Central memory CD8-positive, alpha-beta T cell (primary cell): ENCODE measurements at places on chromosomes 7 and 10.
A peak's percentile ranks its signal among the peaks of the same experiment; 100 is the strongest.

- DNase-seq = no peak
Observed at GRCh38 chr7:151675196-151675920, 155.7 kb upstream of the RHEB start.

DNA sequence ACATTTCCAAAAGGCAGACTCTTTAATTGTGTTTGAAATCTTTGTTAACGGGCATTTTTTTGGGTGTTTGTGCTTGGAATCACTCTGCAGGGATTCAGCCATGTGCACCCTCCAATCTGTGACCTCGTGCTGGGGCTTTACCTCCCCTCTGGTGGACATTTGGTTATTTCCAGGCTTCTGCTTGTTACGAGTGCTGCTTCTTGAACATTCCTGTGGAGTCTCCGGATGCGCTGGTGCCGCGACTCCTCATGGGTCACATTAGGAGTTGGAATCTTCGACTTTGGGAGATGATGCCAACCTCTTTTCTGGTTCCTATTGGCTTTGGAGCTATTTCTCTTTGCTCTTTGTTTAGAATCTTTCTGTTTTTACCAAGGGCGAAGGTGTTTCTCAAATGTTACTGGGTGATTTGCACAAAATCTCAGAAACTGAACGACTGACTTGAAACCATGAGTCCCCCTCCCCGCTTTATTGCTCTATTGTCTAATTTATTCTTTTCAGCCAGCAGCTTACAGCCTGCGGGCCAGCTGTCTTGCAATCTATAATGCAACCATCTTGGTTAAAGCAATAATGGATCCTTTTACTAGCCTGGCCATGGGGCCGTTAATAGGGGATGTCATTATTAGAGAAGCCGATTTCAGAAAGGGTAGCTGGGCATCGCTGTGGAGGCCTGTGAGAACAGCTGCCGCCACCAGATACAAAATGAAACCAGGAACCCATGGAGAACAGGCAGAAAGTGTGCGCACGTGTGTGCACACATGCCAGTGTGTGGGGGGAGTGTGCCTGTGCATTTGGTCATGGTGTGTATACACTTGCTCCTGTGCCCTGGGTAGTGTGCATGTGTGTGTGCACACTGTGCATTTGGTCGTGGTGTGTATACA lies 9.9 kb upstream of the DPYSL4 start:
- no peak for DNase-seq

DNA sequence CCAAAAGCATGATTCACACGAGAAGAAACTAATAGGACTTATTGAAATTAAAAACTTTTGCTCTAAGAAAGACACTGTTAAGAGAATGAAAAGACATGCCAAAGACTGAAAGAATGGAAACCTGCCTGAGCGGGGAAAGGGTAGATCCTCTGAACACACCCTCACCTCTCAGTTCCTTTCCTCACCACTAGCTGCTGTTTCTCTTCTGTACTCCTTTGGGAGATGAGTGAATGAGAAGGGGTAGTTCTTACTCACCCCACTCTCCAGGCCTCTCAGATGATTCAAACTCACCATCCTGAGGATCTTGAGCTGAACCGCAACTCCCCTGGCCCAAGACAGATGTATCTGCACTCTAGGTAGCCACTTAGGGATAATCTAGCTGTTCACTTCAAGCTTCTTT lies 41.9 kb downstream of the IQUB start:
- no peak for DNase-seq

DNA sequence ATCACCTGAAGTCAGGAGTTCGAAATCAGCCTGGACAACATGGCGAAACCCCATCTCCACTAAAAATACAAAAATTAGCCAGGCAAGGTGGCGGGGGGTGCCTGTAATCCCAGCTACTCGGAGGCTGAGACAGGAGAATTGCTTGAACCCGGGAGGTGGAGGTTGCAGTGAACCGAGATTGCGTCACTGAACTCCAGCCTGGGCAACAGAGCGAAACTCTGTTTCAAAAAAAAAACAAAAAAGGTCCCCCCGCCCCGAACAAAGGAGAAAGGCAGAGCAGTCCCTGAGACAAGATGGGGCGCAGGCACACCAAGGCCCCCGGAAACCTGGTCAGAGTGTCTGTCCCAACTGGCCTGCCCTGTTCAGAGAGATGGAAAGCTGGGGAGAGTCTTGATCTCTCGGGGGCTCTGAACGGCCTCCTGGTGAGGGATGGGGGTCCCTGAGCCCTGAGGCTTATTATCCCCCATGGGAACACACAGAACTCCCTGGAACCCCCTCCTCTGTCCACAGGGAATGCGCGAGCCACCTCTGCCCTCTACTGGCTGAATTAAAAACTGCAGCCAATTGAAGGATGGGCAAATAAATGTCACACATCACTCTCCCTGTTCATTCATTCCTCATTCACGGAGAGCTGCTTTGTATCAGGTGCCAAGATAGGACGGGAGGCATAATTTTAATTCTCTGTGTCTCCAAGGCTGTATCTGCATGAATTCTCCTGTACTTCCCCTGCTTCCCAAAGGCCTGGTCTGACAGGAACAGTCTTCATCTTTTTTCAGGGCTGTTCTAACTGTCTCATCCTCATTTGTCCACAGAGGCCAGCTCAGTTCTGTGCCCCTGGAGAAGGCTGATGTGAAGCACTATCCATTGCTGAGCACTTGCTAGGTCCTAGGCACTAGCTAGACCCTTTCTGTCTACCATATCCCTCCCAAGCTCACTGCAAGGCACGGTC lies 28.9 kb downstream of the MAT1A start:
- no peak for DNase-seq

DNA sequence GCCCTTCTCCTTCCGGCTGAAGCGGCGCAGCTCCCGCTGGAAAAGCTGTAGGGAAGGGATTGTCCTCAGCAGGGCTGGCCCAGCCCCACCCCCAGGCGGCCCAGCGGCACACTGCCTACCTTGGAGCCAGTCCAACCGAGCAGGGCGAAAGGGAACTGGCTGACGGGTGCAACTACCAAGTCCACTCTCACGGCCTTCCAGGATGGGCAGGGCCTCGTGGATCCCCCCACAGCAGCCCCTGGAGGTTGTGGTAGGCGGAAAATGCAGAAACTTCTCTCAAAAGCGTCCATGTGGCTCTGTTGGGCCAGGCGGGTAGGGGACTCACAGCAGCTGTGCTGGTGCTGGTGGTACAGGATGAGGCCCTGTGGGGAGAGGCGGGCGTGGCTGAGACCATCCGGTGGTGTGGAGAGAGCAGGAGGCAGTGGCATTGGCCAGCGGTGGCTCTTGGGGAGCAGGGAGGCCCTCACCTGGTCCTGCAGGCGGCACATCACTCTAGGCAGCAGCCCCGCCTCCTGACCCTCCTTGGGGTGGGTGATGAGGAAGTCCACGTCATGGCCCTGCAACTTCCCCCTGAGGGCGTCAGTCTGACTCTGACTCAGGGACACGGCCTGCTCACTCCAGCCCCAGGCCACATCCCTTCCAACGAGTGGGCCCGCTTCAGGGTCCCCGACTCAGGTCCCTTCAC lies 8.4 kb upstream of the PGAM2 start:
- peak; percentile 28 for DNase-seq

DNA sequence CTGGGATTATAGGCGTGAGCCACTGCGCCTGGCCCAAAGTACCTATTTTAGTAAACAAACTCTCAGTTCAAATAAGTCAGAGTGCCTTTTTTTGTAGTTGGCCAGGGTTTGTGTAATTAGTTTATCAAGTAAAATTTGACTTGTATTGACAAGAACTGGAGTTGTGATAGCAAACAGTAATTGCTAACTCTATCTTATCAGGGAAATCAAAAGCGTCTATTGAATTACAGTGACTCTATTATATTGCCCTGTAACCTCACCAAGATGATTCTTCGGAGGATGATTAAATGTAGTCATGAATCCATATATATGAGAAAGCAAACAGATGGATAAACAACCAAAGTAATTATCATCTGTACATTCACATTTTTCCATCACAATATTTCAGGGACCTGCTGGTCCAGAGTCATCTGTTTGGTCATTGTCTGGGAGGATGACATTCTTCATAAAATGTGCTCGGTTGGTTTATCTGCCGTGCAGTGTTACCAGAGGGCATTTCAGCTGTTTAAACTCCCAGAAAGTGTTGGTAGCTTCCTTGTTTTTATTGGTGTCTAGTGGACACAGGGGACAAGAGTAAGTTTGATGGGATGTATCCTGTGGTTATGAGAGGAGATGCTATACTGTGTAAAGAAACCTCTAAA lies 35.6 kb downstream of the DOCK1 start:
- no peak for DNase-seq

- no peak for DNase-seq
Observed at GRCh38 chr7:28623863-28624262, 211.5 kb downstream of the CREB5 start.

DNA sequence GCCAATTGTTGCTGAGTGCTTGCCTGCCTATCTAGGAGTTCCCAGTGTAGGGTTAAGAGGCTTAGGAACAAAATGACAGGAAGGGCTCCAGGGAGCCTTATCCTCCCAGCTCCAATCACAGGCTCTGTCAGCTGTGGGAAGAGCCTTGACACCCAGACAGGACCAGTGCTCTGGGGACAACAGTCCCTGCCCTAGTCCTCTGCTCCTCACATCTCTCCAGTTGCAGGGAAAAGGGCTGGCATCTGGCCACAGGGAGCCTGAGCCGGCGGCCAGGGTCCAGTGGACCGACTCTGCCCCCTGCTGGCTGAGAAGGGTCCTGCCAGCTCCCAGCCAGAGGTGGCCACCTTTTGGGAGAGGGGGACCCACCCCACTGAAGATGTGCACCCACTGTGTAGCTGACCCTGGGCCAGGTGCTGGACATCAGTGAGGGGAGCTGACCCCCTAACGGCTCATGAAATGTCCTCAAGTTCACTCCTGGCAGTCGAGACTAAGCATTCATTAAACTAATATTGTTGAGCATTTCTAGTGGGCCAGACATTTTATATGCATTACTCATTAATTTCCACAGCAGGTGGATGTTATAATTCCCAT lies 17.6 kb downstream of the DNAJB12 start:
- DNase-seq = no peak

DNA sequence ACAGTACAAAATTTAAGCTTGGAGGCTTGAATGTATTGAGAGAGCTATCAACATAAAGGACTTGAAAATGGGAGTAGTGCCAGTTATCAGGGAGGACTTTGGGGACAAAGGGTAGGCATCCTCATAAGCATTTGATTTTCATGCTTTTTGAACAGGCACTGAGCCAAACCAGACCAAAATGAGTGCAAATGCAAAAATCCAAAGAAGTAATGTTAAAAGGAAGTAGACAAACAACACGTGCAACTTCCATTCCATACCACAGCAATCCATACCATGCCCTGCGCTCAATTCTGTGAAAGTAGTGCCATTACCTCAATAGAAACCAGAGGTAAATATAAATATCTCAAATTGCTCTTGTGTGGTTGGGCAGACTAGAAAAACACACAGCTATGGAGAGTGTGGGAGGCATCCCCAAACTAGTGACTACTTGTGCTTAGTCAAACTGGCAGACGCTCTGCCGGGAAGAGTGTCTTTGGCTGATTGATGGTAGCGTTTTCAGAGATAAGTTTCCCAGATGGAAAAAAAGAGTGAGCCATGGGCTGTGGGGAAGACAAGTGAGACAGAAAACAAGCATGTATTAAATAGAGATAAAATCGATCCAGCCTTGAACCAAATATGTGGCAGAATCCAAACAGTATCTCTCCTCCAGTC lies 161.5 kb downstream of the CREB5 start:
- no peak for DNase-seq

DNA sequence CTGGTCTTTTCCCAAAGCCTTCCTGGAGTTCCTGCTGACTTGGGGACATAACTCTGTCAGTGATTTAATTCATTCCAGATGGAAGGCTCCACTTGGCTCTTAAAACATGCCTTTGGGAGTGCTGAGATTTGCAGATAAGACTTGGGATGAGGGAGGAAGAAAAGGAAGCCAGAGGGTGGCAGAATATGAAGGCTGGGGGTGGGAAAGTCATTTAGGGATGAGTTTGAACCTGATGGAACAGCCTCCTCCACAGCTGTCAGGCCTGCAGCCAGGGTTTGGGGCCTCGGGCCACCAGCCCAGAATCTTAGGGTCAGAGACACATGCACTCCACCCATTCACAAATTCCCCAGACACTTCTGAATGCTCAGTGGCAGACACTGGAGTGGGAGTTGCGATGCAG lies 28.4 kb upstream of the EIF5AL1 start:
- no peak for DNase-seq

DNA sequence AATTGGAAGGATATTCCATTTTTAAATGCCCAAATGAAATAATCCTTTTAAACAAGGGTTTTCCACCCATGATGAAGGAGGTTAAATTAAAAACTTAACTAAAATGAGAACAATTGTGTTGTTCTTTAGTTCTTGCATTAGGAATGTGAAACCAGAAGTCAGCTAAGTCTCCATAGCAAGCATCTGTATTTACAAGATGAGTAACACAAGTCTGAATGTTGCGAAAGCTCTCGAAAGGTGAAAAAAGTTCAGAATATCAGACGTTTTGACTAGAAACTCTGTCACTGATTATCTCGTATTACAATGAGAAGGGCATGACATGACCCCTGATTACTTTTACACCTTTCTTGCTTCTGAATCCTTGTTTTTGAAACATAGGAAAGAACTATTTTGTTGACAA lies 149.6 kb downstream of the BICC1 start:
- DNase-seq = no peak

- no peak for DNase-seq
Observed at GRCh38 chr7:134823400-134823799, 44.0 kb downstream of the CALD1 start.

DNA sequence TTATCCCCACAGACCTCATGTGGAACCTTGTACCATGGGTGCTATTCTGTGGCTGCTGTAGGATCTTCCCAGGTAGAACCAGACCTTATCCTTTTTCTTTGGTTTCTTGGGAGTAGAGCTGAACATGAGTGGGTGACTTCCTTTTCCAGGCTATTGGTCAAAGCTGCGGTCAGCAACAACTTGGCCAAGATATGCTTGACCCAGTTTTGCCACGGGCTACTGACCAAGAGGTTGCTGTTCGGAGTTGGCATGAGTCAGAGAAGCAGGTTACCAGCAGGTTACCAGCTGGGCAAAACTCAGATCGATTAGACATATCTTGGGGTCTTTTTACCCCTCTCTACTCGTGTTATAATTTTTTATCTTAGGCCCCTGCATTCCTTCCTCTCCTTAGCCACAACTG lies 36.7 kb upstream of the HDAC9 start:
- DNase-seq = no peak

GRCh38 chr7:49643321-49643720 lies 130.1 kb upstream of the VWC2 start:
- no peak for DNase-seq

DNA sequence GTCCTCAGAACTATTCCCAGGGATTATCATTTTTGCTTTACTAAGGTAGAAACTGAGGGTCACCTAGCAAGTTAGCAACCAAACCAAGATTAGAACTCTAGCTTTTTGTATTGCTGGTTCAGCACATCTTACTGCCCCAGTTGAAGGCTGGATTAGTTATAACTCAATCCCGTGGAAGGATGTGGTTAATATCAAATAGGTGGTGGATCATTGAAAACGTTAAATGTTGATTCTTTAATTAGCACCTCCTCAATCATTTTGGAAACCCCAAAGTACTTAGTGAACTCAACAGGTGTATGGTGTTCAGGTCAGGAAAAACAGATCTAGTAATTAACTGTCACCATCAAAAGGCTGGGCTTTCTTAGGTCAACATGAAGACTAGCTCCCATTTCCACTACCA lies 152.4 kb downstream of the ARID5B start:
- DNase-seq = no peak
